ENCODE measurements at places on chromosomes 2 and 18.

GRCh38 chr2:45307147-45307546 is 297.9 kb upstream of the SIX2 start:
- no peak for DNase-seq

DNA sequence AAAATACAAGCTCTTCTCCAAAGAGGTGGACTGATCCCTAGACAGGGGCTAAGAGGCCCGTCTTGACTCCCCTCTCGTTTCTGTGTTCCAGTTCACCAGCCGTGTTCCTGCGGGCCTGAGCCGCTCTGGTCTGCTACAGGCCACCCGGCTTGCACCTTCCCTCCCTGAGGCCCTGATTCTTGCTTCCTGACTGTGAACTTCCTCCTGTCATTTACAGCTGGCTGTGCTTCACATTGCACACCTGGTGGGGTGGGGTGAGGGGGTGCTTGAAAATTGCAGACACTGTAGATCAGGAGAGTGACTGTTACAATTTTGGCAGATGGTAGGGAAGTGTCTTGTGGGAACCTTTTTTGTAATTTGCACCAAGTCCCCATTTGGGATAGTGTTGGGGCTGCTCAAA is 64.4 kb downstream of the TSN start:
- no peak for DNase-seq

DNA sequence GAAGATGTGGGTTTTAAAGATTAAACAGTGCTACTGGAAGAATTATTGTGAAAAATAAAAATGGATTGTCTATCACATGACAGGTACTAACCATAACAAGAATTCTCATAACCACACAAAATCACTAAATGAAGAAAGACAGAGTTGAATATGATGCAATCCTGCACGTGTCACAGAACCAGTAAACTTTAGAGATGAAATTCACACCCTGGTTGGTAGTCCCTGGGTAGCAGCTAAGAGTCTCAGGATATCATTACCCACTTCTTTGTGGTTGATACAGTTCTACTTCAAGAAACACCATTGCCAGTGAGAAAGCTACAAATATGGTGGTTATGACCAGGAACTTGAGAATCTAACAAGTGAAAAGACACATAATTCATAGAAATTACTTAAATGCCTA is 450.2 kb downstream of the ERBB4 start:
- no peak for DNase-seq

GRCh38 chr18:62739911-62740310 is 24.6 kb downstream of the PHLPP1 start:
- DNase-seq: no peak

DNA sequence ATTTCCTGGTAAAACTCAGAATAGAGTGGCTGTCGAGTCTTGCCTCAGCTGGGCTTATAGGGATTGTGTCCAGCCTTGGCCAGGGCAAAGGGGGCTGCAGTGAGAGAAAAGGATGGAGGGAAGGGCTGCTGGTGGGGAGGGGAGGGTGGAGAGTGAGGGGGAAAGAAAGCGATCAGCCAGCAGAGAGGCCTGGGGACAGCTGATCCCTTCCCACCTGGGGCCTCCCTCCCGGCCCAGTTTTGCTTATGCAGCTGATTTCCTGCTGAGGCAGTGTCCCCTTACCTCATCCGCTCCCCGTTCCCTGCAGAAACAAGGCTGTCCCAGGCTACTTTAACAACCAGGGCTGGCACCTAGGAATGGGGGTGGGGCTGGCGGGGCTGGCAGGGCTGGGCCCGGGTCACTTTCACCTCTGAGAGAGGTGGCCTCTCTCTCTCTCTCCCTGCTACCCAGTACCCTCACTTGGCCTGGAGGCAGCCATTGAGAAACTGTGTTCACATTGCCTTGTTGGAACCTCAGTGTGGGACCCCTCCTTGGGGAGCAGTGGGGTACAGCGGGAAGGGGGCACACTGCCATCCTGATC is 12.2 kb upstream of the GMPPA start:
- DNase-seq: no peak

DNA sequence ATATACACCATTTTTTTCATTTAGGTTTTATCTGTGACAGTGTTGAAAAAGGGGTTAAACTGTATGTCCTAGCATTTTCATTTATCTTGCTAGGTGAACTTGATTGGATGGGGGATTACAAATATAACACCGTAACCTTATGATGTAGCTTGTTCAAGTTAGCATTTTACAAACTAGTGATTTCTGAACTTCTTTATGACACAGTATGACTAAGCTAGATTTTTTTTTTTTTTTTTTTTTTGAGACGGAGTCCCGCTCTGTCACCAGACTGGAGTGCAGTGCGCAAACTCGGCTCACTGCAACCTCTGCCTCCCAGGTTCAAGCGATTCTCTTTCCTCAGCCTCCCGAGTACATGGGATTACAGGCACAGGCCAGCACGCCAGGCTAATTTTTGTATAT is 47.1 kb downstream of the KCMF1 start:
- no peak for DNase-seq

- DNase-seq: peak; percentile 53
Observed at GRCh38 chr2:42755191-42755880, 8.6 kb downstream of the OXER1 start.

GRCh38 chr18:37502036-37502435 is 63.6 kb downstream of the CELF4 start:
- no peak for DNase-seq

Measured in islet precursor cell (in vitro differentiated cells).